ENCODE measurements at places on chromosomes 6 and 20.

GRCh38 chr6:70551566-70551965 is 15.2 kb upstream of the SDHAF4 start:
- DNase-seq: no peak

DNA sequence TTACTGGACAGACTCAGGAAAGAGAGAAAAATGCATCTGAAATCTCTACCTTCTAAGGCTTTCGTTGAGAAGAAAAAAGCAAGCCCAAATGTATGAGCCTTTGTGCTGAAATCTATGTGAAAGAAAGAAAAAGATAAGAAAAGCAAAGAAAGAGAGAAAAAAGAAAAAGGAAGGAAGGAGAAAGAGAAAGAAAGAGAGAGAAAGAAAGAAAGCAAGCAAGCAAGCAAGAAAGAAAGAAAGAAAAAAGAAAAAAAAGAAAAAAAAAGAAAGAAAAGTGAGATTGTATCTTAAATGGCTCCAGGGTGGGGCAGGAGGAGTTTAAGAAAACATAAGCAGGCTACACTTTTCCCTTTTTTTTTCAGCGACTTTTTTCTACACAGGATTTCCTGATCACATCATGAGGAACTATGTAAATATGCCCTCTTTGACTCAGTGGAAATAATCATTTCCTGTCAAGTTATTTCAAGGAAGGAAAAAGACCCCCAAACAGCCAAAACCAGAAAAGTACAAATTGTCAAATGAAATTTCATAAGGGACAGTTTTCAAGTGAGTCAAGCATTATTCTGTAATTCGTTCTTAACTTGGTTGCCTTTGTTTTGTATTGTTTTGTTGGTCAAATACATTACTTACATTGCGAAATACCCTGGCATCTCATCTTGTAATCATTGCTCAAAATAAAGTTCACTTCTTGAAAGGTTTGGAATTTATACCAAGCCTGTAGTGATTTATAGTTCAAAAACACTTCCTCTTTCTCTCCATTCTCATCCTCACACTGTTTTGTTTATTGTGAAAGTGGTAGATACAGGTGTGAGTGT is 79.5 kb upstream of the RNF217 start:
- no peak for DNase-seq

DNA sequence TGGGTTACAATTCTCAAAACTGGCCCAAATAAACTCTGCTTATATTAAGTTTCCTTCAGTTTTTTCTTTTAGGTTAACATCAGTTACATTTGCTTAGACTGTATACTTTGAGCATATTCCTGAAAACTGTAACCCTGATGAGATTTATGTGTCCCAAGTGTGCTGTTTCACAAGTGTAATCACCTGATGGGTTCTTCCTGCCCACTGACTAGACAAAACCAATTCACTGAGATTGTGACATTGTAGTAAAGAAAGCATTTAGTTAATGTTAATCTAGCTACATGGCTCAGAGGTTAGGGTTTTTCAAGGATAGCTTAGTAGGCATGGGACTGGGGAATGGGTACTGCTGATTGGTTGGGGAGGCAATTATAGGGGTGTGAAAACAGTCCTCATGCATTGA is 53.6 kb downstream of the CCN2 start:
- no peak for DNase-seq

- DNase-seq: no peak
These were observed 2.7 kb downstream of the COL21A1 start for GRCh38 chr6:56244528-56245253.

Data from mucosa of descending colon (tissue), 3 donors.